Kidney (tissue), 22 donors: ENCODE measurements at places on chromosomes 2 and 18.

DNA sequence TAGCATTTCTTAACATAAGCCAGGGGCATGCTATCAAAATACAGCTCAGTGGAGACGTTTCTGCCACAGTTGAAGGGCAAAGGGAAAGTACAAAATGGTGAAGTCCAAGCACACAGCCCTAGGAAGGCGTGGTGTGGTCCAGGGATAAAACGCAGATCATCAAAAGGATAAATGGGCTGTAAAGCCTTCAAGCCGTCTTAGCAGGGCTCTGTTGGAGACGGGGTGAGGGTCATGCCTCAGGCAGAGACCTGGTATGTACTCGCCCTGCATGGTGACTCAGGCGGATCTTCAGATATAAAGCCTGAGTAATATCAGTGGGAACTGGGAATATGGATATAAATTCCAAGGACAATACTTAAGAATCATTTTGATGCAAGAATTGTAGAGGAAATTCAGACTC is 61.2 kb downstream of the NGEF start:
- H3K4me1 ChIP-seq = no peaks in the 10 kb centered on the region
- no peak overlapping the region for H3K4me3 ChIP-seq
- H3K36me3 ChIP-seq = no peaks in the 10 kb centered on the region
- DNase-seq = peak; percentile 29

GRCh38 chr18:40163254-40163653 is 1791.8 kb upstream of the PIK3C3 start:
- no peaks in the 10 kb centered on the region for H3K27me3 ChIP-seq
- no peak overlapping the region for H3K4me3 ChIP-seq
- no peaks in the 10 kb centered on the region for H3K4me1 ChIP-seq
- DNase-seq = no peak
- H3K36me3 ChIP-seq = no peaks in the 10 kb centered on the region
- H3K27ac ChIP-seq = no peak overlapping the region

- H3K36me3 ChIP-seq = no peaks in the 10 kb centered on the region
- no peaks in the 10 kb centered on the region for H3K4me1 ChIP-seq
- H3K27me3 ChIP-seq = no peaks in the 10 kb centered on the region
Observed at GRCh38 chr2:230053753-230054478, 14.8 kb downstream of the SLC16A14 start.

- no peaks in the 10 kb centered on the region for H3K36me3 ChIP-seq
- H3K4me3 ChIP-seq = no peak overlapping the region
- H3K27me3 ChIP-seq = no peaks in the 10 kb centered on the region
- DNase-seq = no peak
- H3K4me1 ChIP-seq = no peaks in the 10 kb centered on the region
Observed at GRCh38 chr2:179449010-179449409, 184.4 kb upstream of the SESTD1 start.
